IPS DF 6.9 (cell line): ENCODE measurements at places on chromosomes 7 and 10.

GRCh38 chr7:80335511-80336231 lies 176.2 kb downstream of the GNAT3 start:
- DNase-seq = no peak
- no peaks in the 10 kb centered on the region for H3K36me3 ChIP-seq
- no peak overlapping the region for H3K4me3 ChIP-seq

DNA sequence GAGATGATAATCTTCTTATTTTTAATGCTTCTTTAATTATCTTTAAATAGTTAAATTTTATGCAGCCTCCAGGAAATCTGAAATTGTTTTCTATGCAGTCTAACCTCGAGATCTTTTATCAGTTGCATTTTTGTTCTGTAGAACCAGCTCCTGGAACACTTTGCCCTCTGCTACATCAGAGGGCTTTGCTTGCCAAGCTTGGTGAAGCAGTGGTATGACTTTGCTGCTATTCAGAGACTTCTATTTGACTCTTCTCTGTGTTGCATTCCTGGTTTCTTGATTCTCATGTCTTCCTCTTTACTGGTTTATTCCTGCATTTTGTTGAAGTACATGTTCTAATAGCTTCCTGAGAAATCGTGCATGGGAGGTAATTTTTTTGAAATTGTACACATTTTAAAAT lies 163.7 kb upstream of the TMEM229A start:
- no peaks in the 10 kb centered on the region for H3K27me3 ChIP-seq
- no peak overlapping the region for H3K27ac ChIP-seq
- no peaks in the 10 kb centered on the region for H3K36me3 ChIP-seq

DNA sequence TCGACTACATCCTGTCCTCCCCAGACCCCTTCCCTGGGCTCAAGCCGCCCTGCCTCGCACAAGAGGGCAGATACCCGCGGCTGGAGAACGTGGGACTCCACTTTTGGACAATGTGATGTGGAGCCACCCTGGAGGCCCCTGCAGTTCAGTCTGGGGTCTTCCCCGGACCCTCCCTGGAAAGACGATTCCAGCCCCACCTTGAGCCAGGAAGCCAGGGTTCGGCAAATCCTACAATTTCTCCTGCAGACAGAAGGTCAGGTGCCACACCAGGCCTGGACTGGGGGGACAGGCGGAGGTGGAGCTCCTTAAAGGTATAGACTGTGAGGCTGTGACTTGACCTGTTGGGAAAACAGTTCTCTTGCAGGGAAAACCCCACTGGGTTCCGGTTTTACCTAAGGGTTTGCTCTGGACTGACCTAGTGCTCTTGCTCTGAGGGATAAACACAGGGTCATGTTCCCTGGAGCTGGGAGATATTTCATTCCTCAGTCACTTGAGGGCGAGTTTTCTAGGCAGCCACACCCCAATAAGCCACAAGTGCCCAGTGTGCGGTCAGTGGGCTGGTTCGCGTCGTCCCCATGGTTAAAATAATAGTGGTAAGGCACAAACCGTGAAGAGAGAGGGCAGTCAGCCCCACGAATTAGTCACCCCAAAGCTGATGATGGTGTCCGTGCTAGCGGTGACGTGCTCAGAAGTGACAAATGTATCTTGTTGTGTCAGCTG lies 1.6 kb downstream of the FOXL3 start:
- peaks cover 4% of the 10 kb centered on the region for H3K4me1 ChIP-seq
- peaks cover 40% of the 10 kb centered on the region for H3K27me3 ChIP-seq
- H3K4me3 ChIP-seq = no peak overlapping the region

DNA sequence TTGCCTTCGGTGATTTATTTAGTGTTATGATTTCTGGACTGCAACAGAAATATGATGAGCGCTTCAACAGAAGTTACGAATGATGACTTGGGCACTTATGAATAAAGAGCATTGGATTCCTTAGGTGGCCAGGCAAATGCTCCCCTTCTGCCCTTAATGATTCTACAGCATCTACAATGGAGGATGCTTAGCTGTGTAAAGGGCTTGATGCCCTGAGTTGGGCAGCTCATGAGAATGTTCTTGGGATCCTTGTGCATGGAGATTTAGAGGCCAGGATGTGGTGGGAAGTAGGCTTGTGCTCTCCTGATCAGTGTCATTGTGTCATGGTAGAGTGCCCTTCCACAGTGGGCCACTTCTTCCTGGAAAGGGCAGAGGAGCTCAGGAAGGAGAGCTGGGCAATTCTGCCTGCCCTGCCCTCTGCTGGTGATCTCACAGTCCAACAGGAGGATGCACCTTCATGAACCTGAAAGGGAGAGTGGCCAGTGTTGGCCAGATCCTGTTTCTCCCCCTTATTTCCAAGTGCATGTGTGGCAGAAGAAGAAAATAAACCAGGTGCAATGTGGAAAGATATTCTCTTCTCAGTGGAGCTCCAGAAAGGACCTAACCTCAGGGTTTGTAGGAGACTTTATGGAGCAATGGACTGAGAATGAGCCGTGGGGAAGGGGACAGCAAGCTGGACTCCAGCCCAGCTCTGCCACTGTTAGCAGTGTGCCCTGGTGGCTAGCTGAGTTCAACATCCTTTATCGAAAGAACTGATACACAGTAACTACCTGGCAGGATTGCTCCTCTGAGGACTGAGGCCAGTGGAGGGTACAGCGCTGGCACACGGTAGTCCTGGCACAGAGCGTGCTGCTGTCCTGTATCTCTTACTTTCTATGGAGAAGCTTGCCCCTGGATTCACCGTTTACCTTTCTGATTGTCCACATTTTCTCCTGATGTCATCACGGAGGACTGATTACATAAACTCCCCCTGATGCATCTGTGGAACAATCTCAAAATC lies 182.9 kb downstream of the BMPER start:
- peak; percentile 52 for DNase-seq
- no peaks in the 10 kb centered on the region for H3K27me3 ChIP-seq
- H3K4me1 ChIP-seq = no peaks in the 10 kb centered on the region
- no peaks in the 10 kb centered on the region for H3K36me3 ChIP-seq
- no peak overlapping the region for H3K4me3 ChIP-seq

DNA sequence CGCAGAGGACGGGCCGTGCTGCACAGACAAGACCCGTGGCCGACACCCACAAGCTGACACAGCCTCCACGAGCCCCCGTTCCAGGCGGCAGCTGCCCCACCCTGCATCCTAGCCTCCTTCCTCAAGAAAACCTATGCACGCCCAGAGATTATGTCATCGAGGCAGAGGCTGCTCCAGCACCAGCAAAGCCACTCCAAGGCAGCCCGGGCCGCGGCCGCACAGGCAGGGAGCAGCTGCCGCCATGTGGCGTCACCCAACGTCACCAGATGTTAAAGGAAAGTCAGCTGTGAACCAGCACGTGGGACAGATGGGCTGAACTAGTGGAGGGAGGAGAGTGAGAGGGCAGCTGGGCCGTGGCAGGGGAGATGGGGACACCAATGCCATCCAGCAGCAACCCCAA lies 59.8 kb downstream of the STK32C start:
- H3K36me3 ChIP-seq = no peaks in the 10 kb centered on the region
- no peak overlapping the region for H3K27ac ChIP-seq
- no peaks in the 10 kb centered on the region for H3K27me3 ChIP-seq
- no peak for DNase-seq

GRCh38 chr7:26891400-26892350 lies 27.3 kb upstream of the SKAP2 start:
- no peaks in the 10 kb centered on the region for H3K4me1 ChIP-seq
- no peak overlapping the region for H3K27ac ChIP-seq

GRCh38 chr10:109374215-109374614 lies 549.1 kb downstream of the XPNPEP1 start:
- H3K36me3 ChIP-seq = no peaks in the 10 kb centered on the region
- DNase-seq = no peak
- H3K27ac ChIP-seq = no peak overlapping the region
- no peaks in the 10 kb centered on the region for H3K27me3 ChIP-seq

DNA sequence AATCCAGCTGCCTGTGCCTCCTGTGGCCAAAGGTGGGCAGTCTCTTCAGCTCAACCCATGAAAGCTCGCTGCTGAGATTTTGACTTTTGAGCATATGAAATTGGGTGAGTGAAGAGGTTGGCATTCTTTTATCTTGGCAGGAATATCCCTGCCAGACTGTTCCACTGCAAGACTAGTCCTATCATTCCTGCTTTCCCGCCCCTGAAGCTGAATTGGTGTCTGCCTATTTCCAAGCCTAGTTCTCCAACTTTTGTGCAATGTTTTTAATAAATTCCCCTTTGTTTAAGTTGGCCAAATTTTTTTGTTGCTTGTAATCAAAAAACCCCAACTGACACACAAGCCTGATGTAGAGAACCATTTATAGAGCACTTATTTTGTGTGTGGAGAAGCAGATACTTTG lies 34.8 kb upstream of the BICC1 start:
- no peak for DNase-seq
- no peaks in the 10 kb centered on the region for H3K27me3 ChIP-seq
- H3K27ac ChIP-seq = no peak overlapping the region
- H3K4me3 ChIP-seq = no peak overlapping the region
- peaks cover 3% of the 10 kb centered on the region; the same call in 1 of the 2 replicates for H3K4me1 ChIP-seq

- H3K36me3 ChIP-seq = no peaks in the 10 kb centered on the region
- no peak for DNase-seq
- H3K4me3 ChIP-seq = no peak overlapping the region
- H3K27me3 ChIP-seq = no peaks in the 10 kb centered on the region
- H3K4me1 ChIP-seq = peaks cover 1% of the 10 kb centered on the region; the same call in 1 of the 2 replicates
These were observed 480.2 kb downstream of the KCNMA1 start for GRCh38 chr10:77157248-77158019.

GRCh38 chr7:26500749-26501352 lies 209.2 kb downstream of the SNX10 start:
- no peak overlapping the region for H3K27ac ChIP-seq
- DNase-seq = no peak
- H3K27me3 ChIP-seq = no peaks in the 10 kb centered on the region

DNA sequence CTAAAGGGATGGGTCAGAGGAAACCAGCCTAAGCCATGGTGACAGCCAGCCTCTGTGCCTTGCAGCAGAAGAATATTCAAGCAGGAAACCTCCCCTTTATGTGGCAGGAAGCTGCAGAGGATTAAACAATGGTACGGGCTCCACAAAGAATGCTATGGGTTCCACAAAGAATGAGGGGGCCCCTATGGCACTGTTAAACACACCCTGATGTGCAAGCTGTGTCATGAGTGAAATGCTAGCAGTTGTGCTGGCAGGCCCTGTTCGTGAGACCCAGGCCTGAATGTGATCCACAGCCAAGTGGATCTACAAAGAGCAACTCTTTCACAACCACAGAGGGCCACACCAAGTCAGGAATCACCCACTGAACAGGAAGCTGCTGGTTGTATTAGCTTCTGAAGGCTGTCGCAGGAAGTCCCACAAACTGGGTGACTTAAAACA lies 68.9 kb downstream of the MYOF start:
- H3K36me3 ChIP-seq = no peaks in the 10 kb centered on the region
- H3K4me1 ChIP-seq = no peaks in the 10 kb centered on the region
- no peak for DNase-seq
- no peak overlapping the region for H3K27ac ChIP-seq

DNA sequence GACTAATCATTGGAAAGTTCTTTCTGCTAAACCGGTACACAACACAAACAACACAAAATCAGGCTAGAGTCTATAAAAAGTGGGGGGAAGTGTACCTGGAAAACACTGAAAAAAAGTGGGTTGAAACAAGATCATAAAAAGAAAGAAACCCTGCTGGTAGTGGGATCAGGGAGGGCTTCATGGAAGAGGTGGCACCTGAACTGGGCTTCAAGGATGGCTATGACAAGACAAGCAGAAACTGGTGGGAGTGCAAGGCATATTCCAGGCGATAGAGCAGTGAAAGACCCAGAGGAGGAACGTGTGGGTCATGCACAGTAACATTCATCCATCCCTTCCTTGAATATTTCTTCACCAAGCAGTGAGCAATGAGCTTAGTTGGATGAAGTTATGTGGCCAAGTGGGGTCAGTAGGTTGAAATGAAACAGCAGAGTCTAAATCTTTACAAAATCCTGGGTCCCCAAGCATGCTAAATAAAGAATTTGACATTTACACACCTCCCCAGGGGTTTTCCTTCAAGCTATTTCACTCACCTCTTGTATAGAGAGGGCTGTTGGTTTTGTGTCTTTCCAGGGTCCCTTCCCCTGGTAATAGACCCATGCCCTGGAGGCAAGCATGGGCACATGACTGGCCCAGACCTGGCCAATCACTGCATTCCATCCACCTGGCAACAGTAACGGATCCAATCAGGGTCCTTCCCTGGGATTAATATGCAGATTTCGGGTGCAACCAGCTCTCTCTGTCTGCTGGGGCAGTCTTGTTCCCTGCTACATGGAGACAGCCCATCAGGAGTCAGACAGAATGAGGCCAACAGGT lies 38.2 kb downstream of the SPOCK2 start:
- no peaks in the 10 kb centered on the region for H3K27me3 ChIP-seq
- H3K36me3 ChIP-seq = no peaks in the 10 kb centered on the region
- H3K4me1 ChIP-seq = no peaks in the 10 kb centered on the region
- DNase-seq = no peak
- no peak overlapping the region for H3K4me3 ChIP-seq
- no peak overlapping the region for H3K27ac ChIP-seq

DNA sequence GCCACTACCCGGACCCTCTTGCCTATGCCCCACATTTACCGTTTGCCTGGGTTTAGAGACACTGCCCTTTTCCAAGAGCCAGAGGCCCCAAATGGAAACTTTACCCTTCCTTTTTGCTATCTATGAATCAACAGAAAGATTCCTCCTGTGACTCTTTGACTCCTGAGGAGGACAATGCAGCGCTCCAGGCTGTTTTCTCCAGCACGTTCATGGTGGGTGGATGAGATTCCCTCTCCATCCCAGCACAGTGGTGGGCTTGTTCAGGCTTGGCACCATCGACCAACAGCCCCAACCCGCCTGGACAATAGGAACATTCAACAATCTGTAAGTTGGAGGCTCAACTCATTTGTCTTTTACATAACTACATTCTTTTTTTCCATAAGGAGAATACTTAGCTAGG lies 55.9 kb downstream of the DLD start:
- H3K27me3 ChIP-seq = no peaks in the 10 kb centered on the region
- no peak for DNase-seq
- H3K27ac ChIP-seq = no peak overlapping the region

DNA sequence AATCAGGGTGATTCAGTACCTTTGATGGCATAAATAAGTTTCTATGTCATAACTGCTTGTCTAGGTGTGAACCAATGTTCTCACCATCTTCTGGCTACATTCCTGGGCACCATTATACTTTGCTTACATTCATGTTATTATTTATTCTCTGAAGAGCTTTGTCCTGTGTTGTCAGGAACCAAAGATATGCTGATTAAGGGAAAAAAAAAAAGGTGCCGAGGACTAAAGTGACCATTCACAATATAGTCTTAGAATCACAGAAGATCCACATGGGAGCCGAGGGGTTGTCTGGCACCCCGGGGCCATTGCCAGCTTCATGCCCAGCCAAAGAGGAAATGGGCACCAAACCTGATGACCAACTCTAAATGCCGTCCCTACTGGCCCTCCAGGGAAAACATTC lies 329.2 kb upstream of the NFE2L3 start:
- H3K36me3 ChIP-seq = no peaks in the 10 kb centered on the region
- no peaks in the 10 kb centered on the region for H3K4me1 ChIP-seq
- no peak overlapping the region for H3K27ac ChIP-seq
- H3K27me3 ChIP-seq = no peaks in the 10 kb centered on the region
